GF-D8 (cell line): ENCODE measurements at places on chromosomes 6 and 20.
A peak's percentile ranks its signal among the peaks of the same experiment; 100 is the strongest.

- peak; percentile 32 for DNase-seq
These were observed 156.8 kb upstream of the PTPN1 start for GRCh38 chr20:50353289-50353961.

DNA sequence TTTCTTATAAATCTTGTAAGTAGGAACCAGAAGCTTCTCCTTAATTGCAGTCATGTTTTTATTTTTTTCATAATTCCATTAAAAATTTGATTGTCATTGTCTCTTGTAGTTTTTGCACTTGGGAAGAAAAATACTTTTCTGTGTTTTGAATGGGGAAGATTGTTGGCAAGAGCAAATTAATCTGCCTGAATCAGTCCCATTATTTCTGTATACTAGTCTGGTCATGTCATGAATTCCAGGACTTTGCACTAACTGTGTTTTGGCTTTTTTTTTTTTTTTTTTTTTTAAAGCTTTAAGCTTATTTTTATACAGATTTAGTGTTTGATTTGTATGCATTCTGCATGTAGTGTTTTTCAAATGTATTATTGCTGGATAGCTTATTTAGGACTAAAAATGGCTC lies 47.6 kb downstream of the RALGAPB start:
- no peak for DNase-seq

DNA sequence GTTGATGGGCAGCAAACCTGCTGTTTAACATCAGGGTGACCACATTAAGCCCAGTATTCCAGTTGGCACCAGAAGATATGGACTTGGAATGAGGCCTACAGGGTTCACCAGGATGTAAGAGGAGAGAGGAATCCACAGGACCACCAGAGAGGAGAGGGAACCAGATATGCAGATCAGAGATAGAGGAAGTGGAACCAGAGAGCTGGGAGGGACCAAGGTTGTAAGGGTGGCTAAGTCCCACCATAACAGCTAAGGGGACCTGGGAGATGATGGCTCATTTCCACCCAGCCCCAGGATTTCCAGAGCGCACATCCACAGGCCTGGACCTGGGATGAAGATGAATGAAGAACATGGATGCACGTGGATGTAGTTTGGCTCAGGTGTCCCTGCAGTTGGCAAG lies 11.1 kb downstream of the BTN2A1 start:
- no peak for DNase-seq

DNA sequence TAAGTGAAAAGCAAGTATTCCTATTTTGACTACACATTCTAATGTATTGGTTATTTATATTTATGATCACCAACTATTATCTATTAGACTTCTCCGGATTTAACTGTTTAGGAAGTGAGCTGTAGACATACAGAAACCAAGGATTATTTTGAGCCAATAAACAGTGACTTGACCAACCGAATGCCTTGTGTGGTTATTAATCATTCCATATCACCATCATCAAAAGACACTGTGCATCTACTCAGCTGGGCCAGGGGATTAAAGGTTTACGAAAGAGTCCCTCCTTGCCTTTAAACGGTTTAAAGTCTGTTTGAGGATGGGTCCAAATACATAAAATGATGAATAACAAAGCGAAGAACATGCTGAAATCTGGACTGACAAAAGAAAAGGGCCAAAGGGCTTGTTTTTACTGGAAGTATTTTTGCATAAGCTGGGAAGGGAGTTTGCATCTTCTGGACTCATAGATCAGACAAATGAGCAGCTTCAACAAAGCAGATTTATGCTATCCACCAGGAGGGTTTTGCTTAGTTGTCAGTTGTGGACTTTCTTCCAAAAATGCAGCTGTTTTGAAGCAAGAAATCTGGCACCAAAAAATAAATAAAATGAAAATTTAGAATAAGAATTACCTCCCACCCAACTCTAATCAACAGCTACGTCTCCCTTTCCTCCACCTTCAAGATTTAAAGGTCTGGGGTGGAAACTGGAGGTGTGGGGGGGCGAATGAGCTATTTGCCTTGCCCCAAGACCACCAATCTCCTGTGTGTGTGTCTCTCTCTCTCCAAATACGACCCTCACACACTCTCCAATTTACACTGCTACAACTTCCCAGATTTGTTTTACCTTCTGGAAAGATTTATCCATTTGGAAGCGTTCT lies 33.6 kb upstream of the ID4 start:
- no peak for DNase-seq

GRCh38 chr6:56986611-56987010 lies 31.7 kb downstream of the BEND6 start:
- peak; percentile 37 for DNase-seq

GRCh38 chr6:106823058-106823457 lies 151.5 kb downstream of the CD24 start:
- DNase-seq, result no peak

DNA sequence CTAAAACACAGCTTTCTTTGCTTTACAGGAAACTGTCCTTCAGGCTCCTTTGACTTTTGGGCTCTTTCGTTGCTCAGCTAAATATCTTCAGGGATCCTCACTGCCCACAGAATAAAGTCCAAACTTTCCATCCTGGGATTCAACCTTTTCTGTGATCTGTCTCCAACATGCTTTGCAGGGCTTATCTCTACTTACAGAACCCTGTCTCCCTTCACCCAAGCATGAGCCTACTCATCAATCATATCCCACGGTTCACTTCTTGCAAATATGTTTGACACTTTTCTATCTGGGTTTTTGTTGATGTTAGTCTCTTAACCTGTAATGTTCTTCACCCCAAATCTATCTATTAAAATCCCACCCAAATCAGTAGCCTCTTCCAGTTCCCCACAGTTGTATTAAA lies 327.3 kb upstream of the RNF24 start:
- no peak for DNase-seq
